ENCODE measurements at places on chromosomes 16 and 17.

GRCh38 chr17:62648956-62649294 is 21.5 kb downstream of the MRC2 start:
- no peak for DNase-seq

DNA sequence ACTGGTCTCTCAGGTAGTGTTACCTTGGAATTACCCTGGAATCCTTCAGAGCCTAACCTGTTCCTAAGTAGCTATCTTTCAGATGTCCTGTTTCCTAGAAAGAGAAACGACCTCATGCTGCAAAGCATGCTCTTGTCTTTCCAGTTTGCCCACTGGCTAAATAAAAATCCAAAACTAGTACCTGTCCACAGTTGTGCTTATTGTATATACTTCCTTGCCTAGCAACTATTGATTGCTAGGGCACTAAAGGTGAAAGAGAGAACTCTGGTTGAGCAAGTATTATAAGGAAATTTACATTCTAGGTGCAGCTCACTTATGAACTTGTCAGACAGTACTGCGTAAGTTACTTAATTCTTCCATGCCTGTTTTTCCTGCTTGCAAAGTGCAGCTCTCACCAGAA is 38.5 kb downstream of the LIG3 start:
- no peak for DNase-seq

GRCh38 chr17:6413065-6413464 is 21.9 kb downstream of the AIPL1 start:
- DNase-seq, result no peak

DNA sequence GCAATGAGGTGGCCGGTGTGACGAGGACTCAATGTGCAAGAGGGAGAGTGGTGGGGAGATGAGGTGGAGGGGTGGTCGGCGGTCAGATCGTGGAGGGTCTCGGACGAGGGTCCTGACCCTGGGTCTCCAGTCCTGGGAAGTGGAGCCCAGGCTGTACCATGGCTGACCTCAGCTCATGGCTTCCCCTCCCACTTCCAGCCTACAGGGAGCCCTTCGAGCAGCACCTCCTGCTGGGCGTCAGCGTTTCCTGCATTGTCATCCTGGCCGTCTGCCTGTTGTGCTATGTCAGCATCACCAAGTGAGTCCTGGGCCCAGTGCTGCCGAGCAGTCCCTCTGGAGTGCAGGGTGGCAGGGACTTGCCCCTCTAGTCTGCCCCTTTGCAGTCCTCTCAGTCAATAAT is 41.8 kb downstream of the IL4R start:
- DNase-seq, result no peak

DNA sequence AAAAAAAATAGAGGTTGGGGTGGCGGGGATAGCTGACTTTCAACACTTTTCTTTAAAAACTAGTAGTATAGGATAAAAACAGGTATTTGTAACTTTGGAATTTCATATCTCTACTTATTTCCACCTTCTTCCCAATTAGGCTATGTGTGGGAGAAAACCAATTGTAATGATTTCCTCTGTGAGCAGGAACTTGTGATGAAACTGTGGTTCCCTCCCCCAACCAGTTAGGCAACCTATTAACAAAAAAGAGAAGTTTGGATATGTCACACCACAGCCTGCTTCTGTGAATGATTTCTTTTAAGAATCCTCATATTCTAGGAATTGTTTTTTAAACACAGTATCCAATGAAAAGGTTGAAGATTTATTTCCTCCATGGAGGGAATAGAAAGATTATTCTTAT is 1.9 kb downstream of the IGSF6 start:
- no peak for DNase-seq

DNA sequence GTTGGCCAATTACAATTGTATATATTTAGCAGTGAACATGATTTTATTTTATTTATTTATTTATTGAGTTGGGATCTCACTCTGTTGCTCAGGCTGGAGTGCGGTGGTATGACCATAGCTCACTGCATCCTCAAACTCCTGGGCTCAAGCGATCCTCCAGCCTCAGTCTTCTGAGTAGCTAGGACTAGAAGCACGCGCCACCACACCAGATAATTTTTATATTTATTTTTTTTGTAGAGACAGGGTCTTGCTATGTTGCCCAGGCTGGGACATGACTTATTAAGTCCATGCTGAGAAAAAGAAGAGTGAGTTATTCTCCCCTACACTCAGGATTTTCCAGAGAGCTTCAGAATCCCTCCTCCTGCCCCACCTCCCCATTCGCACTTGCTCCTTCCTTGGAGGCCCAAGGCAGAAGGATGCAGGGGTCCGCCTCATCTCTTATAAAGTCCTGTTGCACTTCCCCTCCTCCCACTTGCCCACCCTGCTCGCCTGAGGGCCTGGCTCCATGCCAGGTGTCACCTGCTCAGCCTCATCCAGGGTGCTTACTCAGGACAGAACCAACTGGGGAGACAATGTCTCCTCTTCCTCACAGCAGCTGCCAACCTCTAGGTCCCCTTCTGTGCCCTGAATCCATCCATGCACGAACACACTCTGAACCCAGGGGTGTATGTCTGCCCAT is 16.1 kb upstream of the SP2 start:
- no peak for DNase-seq
